ENCODE measurements at places on chromosomes 1 and 21.

DNA sequence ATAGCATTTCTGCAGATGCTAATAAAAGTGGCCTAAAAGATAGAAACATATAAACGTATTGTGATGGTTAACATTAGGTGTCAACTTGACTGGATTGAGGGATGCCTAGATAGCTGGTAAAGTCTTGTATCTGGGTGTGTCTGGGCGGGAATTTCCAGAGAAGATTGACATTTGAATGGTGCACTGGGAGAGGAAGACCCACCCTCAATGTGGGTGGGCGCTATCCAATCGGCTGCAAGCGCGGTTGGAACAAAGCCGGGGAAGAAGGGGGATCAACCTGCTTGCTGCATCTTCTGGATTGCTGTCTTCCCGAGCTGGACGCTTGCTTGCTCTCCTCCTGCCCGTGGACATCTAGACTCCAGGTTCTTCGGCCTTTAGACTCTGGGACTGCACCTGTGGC is 114.0 kb upstream of the ZNF644 start:
- DNase-seq: no peak

GRCh38 chr21:36076878-36077655 is 7.2 kb downstream of the CBR1 start:
- no peak for DNase-seq

- DNase-seq: no peak
Measured at GRCh38 chr1:162627662-162628296, 4.5 kb upstream of the DDR2 start.

- no peak for DNase-seq
Measured at GRCh38 chr1:29380532-29380931, 144.2 kb downstream of the PTPRU start.

DNA sequence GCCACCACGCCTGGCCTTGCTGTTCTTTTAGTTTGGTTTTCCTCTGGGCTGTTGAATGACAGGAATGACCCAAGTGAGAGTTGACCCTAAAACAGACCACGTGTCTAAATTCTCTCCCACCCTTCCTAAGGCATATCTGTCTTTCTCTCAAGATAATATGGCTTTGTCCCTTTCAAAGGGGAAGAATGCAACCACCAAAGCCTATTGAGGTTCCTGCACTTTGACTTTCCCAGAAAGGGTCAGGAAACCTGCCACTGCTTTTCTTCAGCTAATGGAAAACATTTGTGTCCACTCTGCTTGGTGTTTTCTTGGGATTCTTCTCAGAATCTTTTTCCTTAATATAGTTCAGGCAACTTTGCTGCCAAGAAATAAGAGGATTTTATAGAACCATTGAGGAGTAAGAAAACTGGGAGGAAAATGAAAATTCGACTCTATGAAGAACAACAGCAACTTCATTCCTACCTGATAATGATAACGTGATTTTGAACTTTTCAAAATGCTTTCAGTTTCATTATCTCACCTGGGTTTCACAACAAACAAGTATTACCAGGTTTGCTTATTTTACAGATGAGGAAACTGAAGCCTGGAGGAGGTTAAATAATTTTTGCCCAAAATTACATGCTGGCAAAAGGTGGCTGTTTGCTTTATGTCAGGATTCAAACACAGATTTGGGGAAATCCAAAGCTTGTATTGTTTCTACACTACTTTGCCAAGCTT is 6.9 kb downstream of the PLPP3 start:
- no peak for DNase-seq

DNA sequence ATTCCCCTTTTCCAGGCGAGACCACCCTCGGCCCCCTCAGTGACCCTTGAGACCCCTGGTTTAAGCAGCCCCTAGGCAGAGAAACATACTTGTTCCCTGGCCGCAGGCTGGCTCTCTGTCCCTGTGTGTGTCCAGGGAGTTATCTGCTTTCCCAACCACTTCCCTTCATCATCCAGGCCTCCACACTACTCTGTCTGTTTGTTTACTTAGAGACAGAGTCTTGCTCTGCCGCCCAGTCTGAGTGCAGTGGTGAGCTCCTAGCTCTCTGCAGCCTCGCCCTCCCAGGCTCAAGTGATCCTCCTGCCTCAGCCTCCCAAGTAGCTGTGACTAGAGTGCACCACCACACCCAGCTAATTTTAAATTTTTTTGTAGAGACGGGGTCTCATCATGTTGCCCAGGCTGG is 5.8 kb upstream of the VWA1 start:
- DNase-seq: no peak
